Skin of body (tissue), 3 donors: ENCODE measurements at places on chromosomes 2 and 18.
A peak's percentile ranks its signal among the peaks of the same experiment; 100 is the strongest.

- no peak for DNase-seq
Observed at GRCh38 chr2:100045000-100045399, 97.4 kb downstream of the AFF3 start.

GRCh38 chr2:15364561-15364960, 196.6 kb downstream of the NBAS start:
- DNase-seq: no peak

- no peak for DNase-seq
Observed at GRCh38 chr18:63970809-63971205, 926 bp downstream of the SERPINB8 start.

DNA sequence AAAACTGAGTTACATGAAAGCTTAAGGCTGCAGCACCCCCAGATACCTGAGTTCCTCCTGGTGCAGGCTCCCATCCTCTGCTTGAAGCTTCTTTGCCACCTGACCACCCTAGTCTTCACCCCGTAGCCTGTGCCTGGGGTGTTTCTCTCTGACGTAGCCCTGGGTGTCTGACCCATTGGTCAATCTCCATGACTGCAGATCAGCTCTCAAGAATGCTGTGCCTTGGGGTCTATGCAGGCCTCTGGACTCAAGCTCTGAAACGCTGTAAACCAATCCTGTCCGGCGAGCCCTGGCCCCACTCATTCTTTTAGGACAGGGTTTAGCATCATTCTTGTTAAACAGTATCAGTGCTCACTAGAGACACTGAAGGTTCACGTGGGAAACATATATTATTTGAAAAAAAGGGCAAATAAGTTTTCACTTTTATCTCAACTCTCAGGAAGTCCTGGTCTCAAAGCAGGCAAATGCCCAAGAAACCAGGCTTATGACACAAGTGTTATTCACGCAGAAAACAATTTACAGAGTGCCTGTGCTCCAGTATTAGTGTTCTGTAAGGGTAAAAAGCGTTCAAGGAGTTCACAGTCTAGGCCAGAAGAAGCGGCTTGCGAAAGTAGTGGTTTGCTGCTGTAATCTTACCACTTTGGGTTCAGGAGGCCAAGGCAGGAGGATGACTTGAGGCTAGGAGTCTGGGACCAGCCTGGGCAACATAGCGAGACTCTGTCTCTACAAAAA, 22.8 kb upstream of the PPP4R1 start:
- DNase-seq: no peak

DNA sequence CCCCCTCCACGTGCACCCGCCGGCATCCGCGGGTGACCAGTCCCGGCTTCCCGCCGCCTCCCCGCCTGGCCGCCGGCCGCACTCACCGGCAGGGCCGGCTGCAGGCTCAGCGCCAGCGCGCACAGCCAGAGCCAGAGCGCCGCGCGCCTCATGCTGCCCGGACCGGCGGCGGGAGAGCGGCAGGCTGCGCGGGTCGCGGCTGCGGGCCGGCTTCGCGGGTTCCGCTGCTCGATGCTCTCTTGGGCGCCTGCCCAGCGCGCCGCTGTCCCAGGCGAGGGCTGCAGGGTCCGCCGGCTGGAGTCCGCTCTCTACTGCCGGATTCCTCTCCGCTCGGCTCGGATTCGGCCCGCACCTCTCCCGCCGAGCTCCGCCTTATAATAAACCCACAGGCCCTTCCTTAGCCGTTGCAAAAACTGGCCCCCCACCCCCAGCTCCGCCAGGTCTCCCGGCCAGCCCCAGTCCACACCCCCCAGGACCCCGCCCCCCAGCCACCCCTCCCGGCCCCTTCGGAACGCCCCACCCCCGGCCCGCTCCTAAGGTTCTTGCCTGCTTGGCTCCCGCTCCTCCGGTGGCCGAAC, at the start of gene SDC1:
SDC1 (minus strand) TSS at position 415 of the 578 bp plus-strand sequence; CDS start at position 152, 263 bp downstream.
- DNase-seq: no peak

- no peak for DNase-seq
Observed at GRCh38 chr2:45498661-45499550, 112.2 kb downstream of the SRBD1 start.

GRCh38 chr2:8000870-8001269, 681.0 kb upstream of the ID2 start:
- DNase-seq: no peak

GRCh38 chr2:74883011-74883410, 49.1 kb downstream of the HK2 start:
- DNase-seq: no peak

DNA sequence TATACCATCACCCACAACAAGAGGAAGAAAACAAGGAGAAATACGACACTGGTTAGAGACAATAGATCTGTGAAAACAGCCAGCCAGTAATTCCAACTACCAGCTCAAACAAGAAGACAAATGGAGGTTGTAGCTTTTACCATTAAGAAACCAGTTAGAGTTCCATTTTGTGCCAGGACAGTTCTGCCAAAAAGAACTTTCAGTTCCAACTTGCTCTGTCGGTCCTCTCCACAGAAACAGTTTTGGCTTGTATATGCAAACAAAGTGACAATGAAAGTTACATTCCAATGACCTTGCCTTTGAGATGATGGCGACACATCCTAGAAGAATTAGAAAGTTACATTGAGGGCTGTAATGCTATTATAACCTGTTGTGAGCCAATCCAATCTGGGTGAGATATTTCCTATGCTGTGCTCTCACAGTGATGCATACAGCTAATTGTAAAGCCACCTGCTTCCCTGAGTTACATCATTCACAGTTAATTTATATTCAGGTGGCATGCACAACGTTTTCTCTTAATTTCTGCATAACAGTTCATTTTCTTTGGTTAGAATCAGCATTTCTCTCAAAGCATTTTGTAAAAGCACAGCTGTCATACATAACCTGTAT, 1378.4 kb upstream of the PIK3C3 start:
- no peak for DNase-seq

DNA sequence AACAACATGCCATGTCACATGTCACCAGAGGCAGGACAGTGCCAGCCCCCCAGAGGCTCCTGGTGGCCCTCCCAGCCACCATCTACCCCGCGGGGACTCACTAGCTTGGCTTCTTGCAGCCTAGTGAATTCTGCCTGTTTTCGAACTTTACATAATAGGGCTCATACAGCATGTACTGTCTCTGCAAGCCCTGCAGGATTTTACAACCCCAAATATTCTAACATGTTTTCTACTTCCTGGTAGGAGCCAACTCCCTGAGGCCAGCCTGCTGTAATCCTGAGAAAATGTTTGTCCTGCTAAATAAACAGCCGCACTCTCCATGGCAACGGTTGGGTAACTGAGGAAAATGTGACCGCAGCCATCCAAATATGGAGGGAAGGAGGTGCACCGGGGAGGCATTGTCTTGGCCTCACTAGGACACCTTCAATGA, 2.7 kb downstream of the PER2 start:
- peak; percentile 88 for DNase-seq

GRCh38 chr18:26127786-26128185, 5.9 kb upstream of the PSMA8 start:
- no peak for DNase-seq

DNA sequence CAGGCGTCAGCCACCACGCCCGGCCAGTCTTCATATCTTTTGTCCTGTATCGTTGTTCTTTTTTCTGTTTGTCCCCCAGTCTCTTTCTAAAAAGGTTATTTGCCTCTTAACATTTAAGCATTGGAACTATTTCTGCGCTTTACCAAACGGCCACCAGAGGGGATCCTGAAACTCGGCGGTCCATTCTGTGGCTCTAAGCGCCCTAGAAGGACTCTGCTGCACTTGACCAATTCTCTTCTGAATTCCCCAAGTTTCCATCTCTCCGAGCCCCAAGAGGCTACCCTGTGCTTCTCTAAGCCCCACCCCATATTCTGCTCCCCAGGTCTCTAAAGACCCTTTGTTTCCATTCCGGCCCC, 33.1 kb upstream of the REG3G start:
- DNase-seq: no peak

GRCh38 chr2:108605947-108606346, 71.7 kb downstream of the LIMS1 start:
- no peak for DNase-seq

DNA sequence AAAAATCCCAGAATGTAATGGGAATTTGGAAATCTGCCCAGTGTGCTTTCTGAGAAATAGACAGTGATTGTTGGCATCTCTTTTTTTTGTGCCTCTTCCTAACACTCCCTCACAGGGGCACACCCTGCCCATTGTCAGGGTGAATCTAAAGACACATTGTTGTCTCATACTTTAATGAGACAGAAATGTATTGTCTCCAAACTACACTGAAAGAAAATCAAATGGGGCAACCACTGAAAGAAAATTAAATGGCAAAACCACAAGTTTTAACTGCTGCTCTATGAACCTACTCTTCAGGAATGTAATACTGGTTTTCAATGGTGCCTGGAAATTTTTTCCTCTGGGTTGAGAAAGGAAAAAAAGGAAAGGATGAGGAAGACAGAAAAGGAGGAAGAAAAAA, 43.2 kb upstream of the GLS start:
- no peak for DNase-seq

- DNase-seq: no peak
Observed at GRCh38 chr2:52668724-52669123, 1098.9 kb upstream of the CHAC2 start.

GRCh38 chr2:189402932-189403331, 38.3 kb upstream of the WDR75 start:
- DNase-seq: no peak

- DNase-seq: no peak
Observed at GRCh38 chr2:68660658-68661057, 17.3 kb downstream of the PROKR1 start.

- no peak for DNase-seq
Observed at GRCh38 chr2:164661349-164661748, 40.1 kb upstream of the GRB14 start.

GRCh38 chr2:152874955-152875354, 156.5 kb downstream of the ARL6IP6 start:
- DNase-seq: no peak

DNA sequence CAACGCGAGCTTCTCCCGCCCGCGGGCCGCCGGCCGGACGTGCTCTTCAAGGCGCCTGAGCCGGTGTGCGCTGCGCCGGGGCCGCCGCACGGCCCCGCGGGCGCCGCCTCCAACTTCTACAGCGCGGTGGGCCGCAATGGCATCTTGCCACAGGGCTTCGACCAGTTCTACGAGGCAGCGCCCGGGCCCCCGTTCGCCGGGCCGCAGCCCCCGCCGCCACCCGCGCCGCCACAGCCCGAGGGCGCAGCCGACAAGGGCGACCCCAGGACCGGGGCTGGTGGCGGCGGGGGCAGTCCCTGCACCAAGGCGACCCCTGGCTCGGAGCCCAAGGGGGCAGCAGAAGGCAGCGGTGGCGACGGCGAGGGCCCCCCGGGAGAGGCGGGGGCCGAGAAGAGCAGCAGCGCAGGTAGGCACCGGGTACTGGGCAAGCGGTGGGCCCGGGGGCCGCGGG, 676 bp downstream of the HOXD11 start:
- DNase-seq: no peak

DNA sequence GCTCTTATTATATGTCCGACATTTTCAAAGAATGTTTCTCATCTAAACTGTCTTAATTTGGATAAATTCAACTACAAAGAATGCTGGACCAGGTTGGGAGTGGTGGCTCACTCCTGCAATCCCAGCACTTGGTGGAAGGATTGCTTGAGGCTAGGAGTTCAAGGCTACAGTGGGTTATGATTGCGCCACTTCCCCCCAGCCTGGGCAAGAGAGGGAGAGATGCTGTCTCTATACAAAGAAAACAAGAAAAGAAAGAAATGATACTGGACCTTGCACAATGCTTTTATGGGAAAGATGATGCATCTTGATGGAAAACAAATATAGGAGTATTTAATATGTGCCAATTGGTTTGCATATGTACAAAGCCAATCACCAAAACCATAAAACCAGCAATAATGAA, 296.7 kb downstream of the LPIN1 start:
- no peak for DNase-seq

- DNase-seq: no peak
Observed at GRCh38 chr2:104859291-104859765, 5.4 kb downstream of the POU3F3 start.

DNA sequence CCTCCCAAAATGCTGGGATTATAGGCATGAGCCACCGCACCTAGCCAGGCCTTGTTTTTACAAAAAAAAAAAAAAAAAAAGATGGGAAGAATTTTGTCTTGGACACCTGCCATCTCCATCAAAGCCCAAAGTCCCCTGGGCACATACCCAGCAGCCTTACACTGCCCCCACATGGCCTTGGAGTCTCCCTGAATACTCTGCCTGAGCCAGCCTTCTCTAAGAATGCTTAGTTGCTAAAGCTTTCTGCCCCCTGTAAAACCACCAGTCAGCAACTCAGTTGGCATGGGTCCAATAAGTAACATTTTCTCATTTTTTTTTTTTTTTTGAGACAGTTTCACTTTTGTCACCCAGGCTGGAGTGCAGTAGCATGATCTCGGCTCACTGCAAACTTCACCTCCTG, 40.6 kb downstream of the SPC25 start:
- no peak for DNase-seq

DNA sequence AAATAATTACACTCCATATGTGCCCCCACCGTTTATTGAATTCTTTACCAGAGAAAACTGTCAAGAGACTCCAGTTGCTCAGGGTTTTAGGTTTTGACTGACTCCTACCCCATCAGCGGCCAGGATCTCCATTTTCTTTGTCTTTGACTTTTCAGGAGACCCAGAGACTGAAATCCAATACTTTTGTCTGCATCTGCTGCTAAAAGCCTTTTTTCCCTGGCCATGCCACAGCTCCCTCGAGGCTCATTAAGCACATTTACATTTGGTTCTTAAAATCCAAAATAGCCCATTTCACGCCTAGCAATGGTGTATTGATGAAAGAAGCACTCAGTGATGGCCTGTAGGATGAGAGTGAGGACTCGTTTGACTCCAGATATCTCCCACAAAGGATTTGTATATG, 332.6 kb upstream of the ACVR2A start:
- no peak for DNase-seq

GRCh38 chr2:161844822-161845221, 220.6 kb downstream of the SLC4A10 start:
- DNase-seq: no peak

DNA sequence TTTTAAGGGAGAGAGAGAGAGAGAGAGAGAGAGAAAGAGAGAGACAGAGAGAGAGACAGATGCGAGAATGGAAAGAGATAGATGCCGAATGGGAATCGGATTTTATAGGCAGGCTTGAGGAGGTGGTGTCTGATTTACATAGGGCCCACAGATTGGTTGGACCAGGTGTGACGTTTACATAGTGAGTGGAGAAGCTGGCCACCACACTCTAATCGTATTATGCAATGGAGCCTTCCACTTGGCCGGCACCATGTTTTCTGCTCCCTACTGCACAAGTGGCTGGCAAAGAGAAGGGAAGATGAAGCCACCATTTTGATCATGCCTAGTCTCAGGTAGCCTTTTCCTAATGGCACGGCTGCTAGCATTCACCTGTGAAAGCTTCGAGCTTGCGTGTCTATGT, 33.9 kb downstream of the CD8B2 start:
- DNase-seq: no peak

- peak; percentile 4 for DNase-seq
Observed at GRCh38 chr2:171086352-171087290, 74.1 kb downstream of the TLK1 start.

- DNase-seq: no peak
Observed at GRCh38 chr2:33607251-33607721, 8.2 kb upstream of the FAM98A start.
